ENCODE measurements at places on chromosomes 1 and 21. TPM values are rescaled to one million over a fixed set of nuclear protein-coding genes. Genes with fewer than 3 reads are reported as not detected.
A peak's percentile ranks its signal among the peaks of the same experiment; 100 is the strongest.

DNA sequence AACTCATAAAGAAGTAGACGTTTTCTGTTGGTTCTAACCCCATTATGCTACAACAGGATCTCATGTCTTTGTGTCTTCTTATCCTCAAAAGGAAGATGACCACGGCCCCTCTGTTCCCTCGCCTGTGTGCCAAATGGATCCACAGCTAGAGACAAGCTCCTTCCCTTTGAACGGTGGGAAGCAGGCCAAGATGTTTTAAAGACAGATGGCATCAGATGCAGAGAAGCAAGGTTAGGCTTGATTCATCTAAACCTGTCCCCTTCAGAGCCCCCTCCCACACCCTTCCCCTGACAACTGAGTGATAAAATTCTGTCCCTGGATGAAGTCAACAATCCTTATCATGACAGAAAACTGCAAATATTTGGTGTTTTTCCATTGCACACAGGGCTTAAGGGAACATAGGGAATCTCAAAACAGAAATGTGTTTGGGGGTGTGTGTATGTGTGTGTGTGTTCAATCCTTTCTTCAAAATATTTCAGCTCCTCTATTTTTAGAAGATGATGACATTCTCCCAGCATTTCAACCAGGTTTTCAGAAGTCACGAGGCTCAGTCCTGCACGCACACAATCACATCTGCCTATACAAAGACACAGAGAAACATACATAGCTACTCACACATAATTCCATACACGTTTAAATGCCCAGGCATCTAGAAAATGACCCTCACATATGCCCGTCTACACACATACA lies 27.8 kb upstream of the FMOD start:
- no peaks in the 10 kb centered on the region for H3K27me3 ChIP-seq
- no peak overlapping the region for H3K27ac ChIP-seq
- DNase-seq, result no peak
- peaks cover 21% of the 10 kb centered on the region for H3K4me1 ChIP-seq
- H3K36me3 ChIP-seq, result no peaks in the 10 kb centered on the region

DNA sequence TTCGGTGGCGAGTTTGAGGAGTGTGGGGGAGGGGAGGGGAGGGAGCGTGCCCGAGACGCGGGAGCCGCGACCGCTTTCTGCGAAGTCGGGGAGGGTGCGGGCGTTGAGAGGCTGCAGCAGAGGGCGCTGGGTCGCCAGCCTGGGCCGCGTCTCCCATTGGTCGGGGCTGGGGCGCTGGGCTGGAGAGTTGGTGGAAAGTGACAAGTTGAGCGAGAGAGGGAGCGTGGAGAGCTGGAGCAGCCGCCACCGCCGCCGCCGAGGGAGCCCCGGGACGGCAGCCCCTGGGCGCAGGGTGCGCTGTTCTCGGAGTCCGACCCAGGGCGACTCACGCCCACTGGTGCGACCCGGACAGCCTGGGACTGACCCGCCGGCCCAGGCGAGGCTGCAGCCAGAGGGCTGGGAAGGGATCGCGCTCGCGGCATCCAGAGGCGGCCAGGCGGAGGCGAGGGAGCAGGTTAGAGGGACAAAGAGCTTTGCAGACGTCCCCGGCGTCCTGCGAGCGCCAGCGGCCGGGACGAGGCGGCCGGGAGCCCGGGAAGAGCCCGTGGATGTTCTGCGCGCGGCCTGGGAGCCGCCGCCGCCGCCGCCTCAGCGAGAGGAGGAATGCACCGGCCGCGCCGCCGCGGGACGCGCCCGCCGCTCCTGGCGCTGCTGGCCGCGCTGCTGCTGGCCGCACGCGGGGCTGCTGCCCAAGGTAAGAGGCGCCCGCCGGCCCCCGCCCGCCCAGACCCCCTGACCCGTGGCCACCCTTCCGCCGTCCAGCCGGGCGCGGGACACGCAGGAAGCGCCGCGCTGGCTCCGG lies at the start of gene ROR1:
ROR1 (plus strand) TSS at position 203 of the 802 bp plus-strand sequence.
- no peaks in the 10 kb centered on the region for H3K27me3 ChIP-seq
- H3K4me1 ChIP-seq, result no peaks in the 10 kb centered on the region
- H3K4me3 ChIP-seq, result peak within 1 kb of the TSS; percentile 68

DNA sequence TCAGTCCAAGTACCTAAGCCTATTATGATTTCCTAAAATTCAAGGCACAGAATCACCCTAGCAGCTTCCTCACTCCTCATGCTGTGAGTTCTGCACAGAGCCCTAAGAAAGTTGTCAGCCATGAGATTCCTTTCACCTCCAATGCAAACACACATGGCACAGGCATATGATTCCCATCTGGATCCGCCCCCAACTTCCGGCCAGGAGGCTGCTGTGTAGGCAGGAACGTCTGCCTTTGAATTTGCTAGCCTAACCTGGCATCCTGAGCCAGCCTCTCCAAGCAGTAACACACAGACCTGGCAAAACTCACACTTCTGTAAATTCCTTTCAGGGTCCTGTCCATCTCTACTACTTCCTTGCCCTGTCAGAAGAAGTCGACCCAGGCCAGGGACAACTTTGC lies 521.1 kb upstream of the BEND5 start:
- H3K36me3 ChIP-seq, result no peaks in the 10 kb centered on the region
- peaks cover 7% of the 10 kb centered on the region for H3K4me1 ChIP-seq
- H3K4me3 ChIP-seq, result no peak overlapping the region
- no peak for DNase-seq
- no peaks in the 10 kb centered on the region for H3K27me3 ChIP-seq

- H3K4me3 ChIP-seq, result no peak overlapping the region
- H3K27ac ChIP-seq, result no peak overlapping the region
- peaks cover 58% of the 10 kb centered on the region for H3K36me3 ChIP-seq
- H3K27me3 ChIP-seq, result no peaks in the 10 kb centered on the region
- H3K4me1 ChIP-seq, result no peaks in the 10 kb centered on the region
- DNase-seq, result no peak
Measured at GRCh38 chr21:43020771-43021170, 46.4 kb downstream of the PKNOX1 start.

DNA sequence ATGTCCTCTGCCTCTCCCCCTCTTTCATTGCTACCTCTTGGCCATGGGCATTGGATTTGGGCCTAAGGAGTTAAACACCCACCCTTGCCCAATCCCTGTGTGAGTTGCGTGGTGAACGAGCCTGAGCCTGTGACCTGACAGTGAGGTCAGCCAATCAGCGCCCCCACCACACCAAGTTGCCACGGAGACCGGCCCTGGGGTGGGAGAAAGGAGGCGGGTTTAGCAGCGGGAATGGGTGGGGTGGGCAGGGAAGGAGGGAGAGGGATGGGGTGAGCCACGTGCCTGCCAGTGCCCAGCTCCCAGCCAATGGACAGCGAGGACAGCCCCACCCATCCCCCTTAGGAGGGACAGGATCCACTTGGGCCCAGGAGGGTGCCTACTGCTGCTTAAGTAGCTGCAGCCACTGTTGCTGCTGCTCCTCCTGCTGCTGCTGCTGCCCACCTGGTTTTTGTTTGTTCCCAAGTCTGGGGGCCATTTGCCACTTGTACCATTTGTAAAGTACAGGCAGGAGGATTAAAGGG lies 9.5 kb downstream of the ZBTB7B start:
- peak; percentile 84 for DNase-seq
- no peaks in the 10 kb centered on the region for H3K27me3 ChIP-seq
- H3K4me1 ChIP-seq, result peaks cover 62% of the 10 kb centered on the region
- H3K27ac ChIP-seq, result peak overlapping the region; percentile 99

DNA sequence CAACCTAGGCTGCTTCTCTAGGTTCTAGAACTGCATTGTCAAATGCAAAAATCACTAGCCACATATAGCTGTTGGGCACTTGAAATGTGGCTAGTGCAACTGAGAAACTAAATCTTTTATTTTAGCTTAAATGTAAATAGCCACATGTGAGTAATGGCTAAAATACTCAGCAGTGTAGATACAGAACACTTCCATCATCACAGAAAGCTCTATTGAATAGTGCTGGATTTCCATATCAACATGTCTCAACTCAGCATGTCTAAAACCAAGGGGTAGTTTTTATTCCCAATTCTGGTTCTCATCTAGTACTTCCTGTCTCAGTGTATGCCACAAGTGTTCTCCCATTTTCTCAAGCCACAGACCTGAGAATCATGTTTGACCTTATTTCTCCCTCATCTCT lies 7.5 kb upstream of the TP53BP2 start:
- no peaks in the 10 kb centered on the region for H3K4me1 ChIP-seq
- H3K27ac ChIP-seq, result no peak overlapping the region
- H3K4me3 ChIP-seq, result no peak overlapping the region

- no peak for DNase-seq
- H3K4me3 ChIP-seq, result no peak overlapping the region
- no peaks in the 10 kb centered on the region for H3K36me3 ChIP-seq
- H3K27ac ChIP-seq, result no peak overlapping the region
- no peaks in the 10 kb centered on the region for H3K4me1 ChIP-seq
- H3K27me3 ChIP-seq, result no peaks in the 10 kb centered on the region
Measured at GRCh38 chr1:112114540-112114939, 125.1 kb upstream of the KCND3 start.

- H3K27me3 ChIP-seq, result no peaks in the 10 kb centered on the region
- H3K27ac ChIP-seq, result no peak overlapping the region
- peaks cover 29% of the 10 kb centered on the region for H3K4me1 ChIP-seq
- no peak for DNase-seq
Measured at GRCh38 chr1:229205854-229206253, 65.1 kb upstream of the RAB4A start.

Gene G0S2
- total RNA-seq, result 65.3 TPM

Gene ESPN
- total RNA-seq, result 5.5 TPM

Gene MAP1LC3C
- 0.36 TPM for total RNA-seq

Gene LRRC53
- not detected for total RNA-seq

Gene AADACL4
- not detected for total RNA-seq

Gene PAQR7
- total RNA-seq, result 54.4 TPM

Gene SH3D21
- 2.7 TPM for total RNA-seq

Gene PIGP
- total RNA-seq, result 43.5 TPM

Gene MPL
- total RNA-seq, result not detected

Gene RUNX3
- 3.5 TPM for total RNA-seq
